ENCODE measurements at places on chromosomes 7 and 10. TPM values are rescaled to one million over a fixed set of nuclear protein-coding genes. Genes with fewer than 3 reads are reported as not detected.

- no peak overlapping the region for H3K4me3 ChIP-seq
- no peaks in the 10 kb centered on the region for H3K36me3 ChIP-seq
- no peak for DNase-seq
- no peaks in the 10 kb centered on the region for H3K27me3 ChIP-seq
Measured at GRCh38 chr7:26440233-26441001, 148.8 kb downstream of the SNX10 start.

DNA sequence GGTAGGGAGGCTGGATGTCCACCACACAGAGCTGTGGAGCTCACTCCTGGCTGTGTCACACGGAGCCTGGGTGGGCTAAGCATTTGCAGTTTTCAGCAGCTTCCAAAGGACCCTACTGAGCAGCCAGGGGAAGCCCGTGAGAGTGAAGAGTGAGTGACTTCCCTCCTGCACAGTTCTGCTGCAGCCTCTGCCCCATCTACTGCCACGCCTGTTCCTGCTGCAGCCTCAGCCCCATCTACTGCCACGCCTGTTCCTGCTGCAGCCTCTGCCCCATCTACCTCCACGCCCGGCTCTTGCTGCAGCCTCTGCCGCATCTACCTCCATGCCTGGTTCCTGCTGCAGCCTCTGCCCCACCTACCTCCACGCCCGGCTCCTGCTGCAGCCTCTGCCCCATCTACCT, 12.2 kb downstream of the ADAM8 start:
- no peaks in the 10 kb centered on the region for H3K36me3 ChIP-seq
- no peak for DNase-seq
- H3K4me1 ChIP-seq, result peaks cover 22% of the 10 kb centered on the region
- H3K4me3 ChIP-seq, result no peak overlapping the region

DNA sequence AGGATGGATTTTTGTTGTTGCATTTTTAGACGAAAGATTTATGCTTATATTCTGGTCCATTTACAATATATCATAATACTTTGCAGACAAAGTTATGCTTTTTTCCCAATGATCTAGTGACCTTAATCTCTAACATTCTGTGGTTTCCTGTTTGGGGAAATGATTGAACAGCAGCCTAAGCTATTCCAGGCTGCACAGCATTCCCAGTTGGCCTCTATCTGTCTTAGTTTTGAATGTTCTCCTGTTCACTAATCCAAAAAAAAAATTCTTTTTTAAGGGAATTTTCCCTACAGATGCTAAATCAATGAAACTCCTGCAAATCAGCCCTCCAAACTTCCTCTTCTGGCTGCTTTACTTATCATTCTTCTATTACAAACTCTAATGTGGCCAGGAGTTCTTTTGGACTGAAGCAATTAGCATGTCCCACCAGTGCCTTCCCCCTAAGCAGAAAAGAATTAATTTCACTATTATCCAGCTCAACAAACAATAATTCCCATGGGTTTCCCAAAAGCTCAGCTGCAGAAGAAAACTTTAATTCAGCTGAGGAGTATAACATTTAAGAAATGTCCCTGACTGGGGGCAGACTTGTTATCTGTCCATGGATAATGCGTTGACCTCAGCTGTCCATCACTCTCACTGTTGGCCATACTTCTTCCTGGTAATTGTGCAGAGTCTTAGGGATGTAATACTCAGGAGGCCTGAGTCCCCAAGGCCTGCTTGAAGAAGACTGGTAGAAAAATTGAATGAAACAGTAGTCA, 81.9 kb upstream of the TRIL start:
- no peaks in the 10 kb centered on the region for H3K36me3 ChIP-seq
- H3K4me1 ChIP-seq, result peaks cover 10% of the 10 kb centered on the region
- no peak overlapping the region for H3K4me3 ChIP-seq

DNA sequence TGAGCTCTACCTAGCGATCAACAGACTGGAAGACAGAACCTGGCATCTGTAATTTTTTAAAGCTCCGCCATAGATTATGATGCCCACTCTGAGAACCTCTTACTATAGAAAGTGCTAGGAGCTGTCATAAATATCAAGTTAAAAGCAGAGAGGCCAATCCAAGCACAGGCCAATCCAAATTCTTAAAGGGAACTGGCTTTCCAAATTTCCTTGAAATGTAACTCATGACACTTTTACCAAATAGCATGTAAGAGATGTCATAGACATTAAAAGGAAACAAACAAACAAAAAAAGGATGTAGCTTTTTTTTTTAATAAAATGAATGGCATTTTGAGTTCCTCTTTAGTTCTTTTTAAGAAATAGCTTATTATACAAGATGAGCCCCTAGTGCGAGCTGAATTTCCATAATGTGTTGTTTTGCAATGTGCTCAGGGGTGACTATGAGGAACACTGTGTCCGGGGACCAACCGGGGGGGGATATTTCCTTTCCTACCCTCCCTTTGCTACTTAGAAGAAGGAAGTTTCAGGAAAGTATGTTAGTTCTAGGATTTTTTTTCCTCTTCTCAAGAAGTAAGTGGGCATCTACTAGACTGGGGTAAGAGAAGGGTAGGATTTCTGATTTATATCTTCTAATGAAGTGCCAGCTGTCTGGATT, 23.7 kb upstream of the MRC1 start:
- peak overlapping the region; percentile 94 for H3K27ac ChIP-seq
- peaks cover 67% of the 10 kb centered on the region for H3K4me1 ChIP-seq
- H3K36me3 ChIP-seq, result no peaks in the 10 kb centered on the region
- no peaks in the 10 kb centered on the region for H3K27me3 ChIP-seq
- peak overlapping the region; percentile 76 for H3K4me3 ChIP-seq

DNA sequence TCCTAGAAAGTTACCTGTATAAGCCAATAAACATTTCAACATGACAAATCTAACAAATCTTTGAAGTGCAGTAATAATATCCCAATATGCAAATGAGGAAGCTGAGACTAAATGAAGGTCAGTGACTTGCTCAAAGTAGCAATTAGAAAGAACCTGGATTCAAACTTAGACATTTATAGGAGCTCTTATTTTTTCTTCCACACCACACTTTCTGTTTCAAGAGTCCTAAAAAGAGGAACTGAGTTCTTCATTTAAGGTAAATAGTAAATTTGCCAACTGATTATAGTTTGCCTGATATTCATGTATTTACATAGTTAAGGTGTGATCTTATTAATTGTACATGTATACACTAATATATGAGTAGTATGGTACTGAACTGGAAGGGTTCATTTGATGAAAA, 44.0 kb downstream of the KLHDC10 start:
- no peaks in the 10 kb centered on the region for H3K4me1 ChIP-seq
- no peak overlapping the region for H3K4me3 ChIP-seq
- no peak for DNase-seq

- H3K4me1 ChIP-seq, result peaks cover 16% of the 10 kb centered on the region
- H3K4me3 ChIP-seq, result no peak overlapping the region
- H3K36me3 ChIP-seq, result peaks cover 40% of the 10 kb centered on the region
- peaks cover 2% of the 10 kb centered on the region for H3K27me3 ChIP-seq
Measured at GRCh38 chr10:22536620-22537019, 177.8 kb downstream of the PIP4K2A start.

Gene WDR86
- total RNA-seq, result not detected

Gene MNX1
- total RNA-seq, result not detected
